ENCODE measurements at places on chromosomes 4 and X. TPM values are rescaled to one million over a fixed set of nuclear protein-coding genes. Genes with fewer than 3 reads are reported as not detected.
A peak's percentile ranks its signal among the peaks of the same experiment; 100 is the strongest.

The PAGE4 gene
- 1.4 TPM for total RNA-seq

The MAP7D3 gene
- total RNA-seq = 15.9 TPM

- H3K4me3 ChIP-seq = no peak overlapping the region
- H3K27me3 ChIP-seq = no peaks in the 10 kb centered on the region
- H3K4me1 ChIP-seq = no peaks in the 10 kb centered on the region
- no peak for DNase-seq
- H3K27ac ChIP-seq = no peak overlapping the region
Measured at GRCh38 chrX:40326186-40326965, 228.6 kb upstream of the BCOR start.

The SLC6A14 gene
- not detected for total RNA-seq

The PABPC1L2A gene
- not detected for total RNA-seq

DNA sequence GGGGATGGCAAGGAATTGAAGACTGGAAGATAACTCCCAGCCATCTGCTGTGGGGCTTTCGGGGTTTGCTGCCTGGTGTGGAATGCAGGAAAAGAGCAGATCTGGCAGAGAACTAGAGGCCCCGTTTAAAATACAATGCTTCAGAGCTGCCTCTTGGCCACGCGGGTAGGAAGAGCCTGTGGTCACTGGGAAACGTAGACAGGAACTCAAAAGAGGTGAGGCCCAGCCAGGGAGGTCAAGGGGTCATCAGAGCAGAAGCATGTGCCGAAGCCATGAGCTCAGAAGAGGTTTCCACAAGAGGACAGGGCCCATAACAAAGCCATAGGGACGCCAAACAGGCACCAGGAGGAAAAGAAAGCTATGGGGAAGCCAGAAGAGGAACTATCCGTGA is 14.5 kb upstream of the STS start:
- H3K4me3 ChIP-seq = no peak overlapping the region
- H3K36me3 ChIP-seq = no peaks in the 10 kb centered on the region
- H3K27me3 ChIP-seq = no peaks in the 10 kb centered on the region
- H3K27ac ChIP-seq = no peak overlapping the region
- H3K4me1 ChIP-seq = peaks cover 6% of the 10 kb centered on the region
- DNase-seq = no peak

DNA sequence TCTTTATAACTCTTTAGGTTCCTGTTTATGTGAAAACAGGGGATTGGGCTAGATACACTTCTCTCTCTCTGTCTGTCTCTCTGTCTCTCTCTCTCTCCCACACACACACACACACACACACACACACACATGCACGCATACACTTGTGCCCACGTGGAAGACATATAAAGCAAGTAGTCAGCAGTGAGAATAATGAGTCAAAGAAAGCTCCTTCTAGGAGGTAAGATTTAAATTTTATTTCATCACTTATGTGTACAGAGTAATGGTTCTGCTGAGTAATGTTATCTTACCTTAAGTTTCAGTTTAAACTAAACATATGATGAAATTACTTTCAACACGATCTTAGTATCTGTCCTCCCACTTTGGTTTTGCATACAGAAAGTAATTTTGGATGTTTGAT is 243.0 kb upstream of the TEX13A start:
- H3K4me3 ChIP-seq = no peak overlapping the region
- no peak overlapping the region for H3K27ac ChIP-seq
- H3K27me3 ChIP-seq = no peaks in the 10 kb centered on the region
- H3K4me1 ChIP-seq = no peaks in the 10 kb centered on the region
- DNase-seq = no peak

The ALPK1 gene
- 12.6 TPM for total RNA-seq

GRCh38 chr4:127441571-127441970 is 191.2 kb upstream of the INTU start:
- H3K4me1 ChIP-seq = no peaks in the 10 kb centered on the region
- H3K27ac ChIP-seq = no peak overlapping the region
- H3K4me3 ChIP-seq = no peak overlapping the region
- DNase-seq = no peak
- no peaks in the 10 kb centered on the region for H3K36me3 ChIP-seq

- no peak overlapping the region for H3K27ac ChIP-seq
- no peaks in the 10 kb centered on the region for H3K4me1 ChIP-seq
- no peaks in the 10 kb centered on the region for H3K36me3 ChIP-seq
- H3K27me3 ChIP-seq = no peaks in the 10 kb centered on the region
Measured at GRCh38 chrX:1274786-1275185, 6.2 kb downstream of the CSF2RA start.

The ADH6 gene
- total RNA-seq = not detected

GRCh38 chr4:1371176-1372165 is 24.5 kb downstream of the UVSSA start:
- no peaks in the 10 kb centered on the region for H3K4me1 ChIP-seq
- no peak for DNase-seq
- no peak overlapping the region for H3K27ac ChIP-seq
- no peaks in the 10 kb centered on the region for H3K27me3 ChIP-seq

DNA sequence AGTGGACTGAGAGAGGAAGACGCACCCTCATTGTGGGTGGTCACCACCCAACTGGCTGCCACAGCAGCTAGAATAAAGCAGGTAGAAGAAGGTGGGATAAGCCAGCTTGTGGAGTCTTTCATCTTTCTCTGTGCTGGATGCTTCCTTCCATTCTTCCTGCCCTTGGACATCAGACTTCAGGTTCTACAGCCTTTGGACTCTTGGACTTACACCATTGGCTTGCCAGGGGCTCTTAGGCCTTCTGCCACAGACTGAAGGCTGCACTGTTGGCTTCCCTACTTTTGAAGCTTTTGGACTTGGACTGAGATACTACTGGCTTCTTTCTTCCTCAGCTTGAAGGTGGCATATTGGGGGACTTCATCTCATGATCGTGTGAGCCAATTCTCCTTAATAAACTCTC is 33.5 kb downstream of the ADH6 start:
- no peak overlapping the region for H3K27ac ChIP-seq
- H3K4me3 ChIP-seq = no peak overlapping the region
- H3K4me1 ChIP-seq = peaks cover 13% of the 10 kb centered on the region
- no peak for DNase-seq
- H3K27me3 ChIP-seq = no peaks in the 10 kb centered on the region
- no peaks in the 10 kb centered on the region for H3K36me3 ChIP-seq

DNA sequence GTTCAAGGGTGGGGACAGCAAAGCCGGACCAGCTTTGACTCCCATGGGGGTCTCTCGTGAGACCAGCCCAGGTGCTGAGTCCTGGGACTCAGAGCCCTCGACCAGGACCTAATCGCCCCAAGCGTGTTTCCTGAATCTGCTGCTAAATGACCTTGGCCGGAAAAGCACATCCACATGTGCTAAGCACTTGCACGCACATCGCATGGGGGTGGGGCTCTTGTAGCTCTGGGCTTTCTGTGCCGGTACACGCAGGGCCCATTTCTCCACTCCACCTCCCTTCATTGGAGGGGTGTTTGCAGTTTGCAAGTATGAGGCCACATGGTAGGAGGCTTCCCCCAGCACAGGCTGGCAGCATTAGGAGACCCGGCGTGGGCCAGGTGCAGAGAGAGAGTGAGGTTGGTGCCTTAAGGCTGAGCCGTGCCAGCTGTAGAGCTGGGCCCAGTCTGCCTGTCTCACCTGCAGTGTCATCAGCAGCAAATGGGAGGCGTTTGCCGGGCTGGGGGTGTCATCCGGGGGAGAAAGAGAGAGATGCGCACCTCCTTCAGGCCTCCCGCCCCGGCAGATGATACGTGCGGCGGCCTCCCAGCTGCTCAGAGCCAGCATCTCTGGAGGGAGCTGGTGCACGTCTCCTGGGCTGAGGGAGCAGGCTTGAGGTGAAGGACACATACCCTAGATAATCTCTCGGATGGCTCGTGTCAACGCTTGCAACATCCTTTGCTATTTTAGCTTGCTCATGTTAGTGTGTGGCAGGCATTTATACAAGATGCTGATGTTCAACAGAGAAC is 45.2 kb upstream of the CLCN4 start:
- no peak overlapping the region for H3K4me3 ChIP-seq
- peaks cover 5% of the 10 kb centered on the region for H3K36me3 ChIP-seq
- H3K27ac ChIP-seq = peak overlapping the region; percentile 80
- no peak for DNase-seq
